ENCODE measurements at places on chromosomes 12 and 14.

DNA sequence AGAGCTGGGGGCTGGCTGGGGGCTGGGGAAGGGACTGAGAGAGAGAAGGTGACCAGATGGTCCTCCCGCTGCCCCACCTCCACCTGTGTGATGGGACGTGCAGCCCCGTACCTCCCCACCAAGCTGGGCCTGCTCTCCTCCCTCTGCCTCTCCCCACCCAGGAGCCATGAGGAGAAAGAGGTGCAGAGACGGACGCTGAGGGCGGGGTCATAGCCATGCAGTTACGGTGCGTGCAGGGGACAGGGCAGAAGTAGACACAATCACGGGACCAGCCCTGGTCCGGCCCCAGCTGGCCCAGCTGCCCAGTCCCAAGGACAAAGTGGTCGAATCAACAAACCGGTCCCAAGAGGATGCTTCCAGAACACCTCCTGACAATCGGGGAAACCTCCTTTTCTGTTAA lies 33.2 kb downstream of the RFLNA start:
- DNase-seq = no peak

- DNase-seq = no peak
Measured at GRCh38 chr12:113273053-113273725, 51.9 kb downstream of the TPCN1 start.

- no peak for DNase-seq
Measured at GRCh38 chr14:61877035-61877390, 114.8 kb downstream of the SNAPC1 start.

DNA sequence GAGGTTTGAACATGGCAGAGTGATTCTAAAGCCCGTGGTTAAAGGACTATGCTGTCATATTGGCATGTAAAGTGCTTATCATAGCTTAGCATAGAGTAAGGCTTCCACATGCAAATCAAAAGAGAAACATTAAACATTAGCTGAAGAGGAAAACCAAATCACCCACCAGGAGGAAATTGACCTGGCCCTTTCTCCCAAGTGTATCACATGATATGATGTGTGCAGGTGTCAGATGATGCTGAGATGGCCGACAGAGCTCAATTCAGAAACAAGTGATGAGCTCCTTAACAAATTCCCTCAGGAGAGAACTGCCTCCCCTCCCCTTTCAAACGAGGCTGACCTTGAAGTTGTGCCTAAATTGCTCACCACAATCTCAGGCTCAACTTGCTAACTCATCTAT lies 217.1 kb upstream of the BTG1 start:
- DNase-seq = peak; percentile 28

- DNase-seq = no peak
Measured at GRCh38 chr12:23008623-23009022, 383.7 kb downstream of the ETNK1 start.

DNA sequence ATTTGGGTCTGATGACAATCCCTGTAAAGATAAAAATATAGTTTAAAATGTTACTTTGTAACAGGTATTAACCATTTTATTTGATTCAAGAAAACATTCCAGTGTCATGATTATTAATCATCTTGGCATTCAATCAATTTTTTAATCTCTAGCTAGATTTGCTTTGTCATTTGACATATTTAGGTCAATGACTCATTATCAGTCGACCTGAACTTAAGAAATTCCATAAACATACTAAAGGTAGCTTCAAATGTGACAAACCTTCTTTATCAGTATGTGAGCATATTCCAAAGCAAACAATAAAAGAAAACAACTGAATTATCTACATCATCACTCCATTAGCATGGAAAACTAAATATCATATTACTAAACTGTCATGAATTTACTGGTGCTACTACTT lies 50.8 kb upstream of the CDKL1 start:
- DNase-seq = no peak

All from stimulated activated CD8-positive, alpha-beta memory T cell treated with anti-CD3 and anti-CD28 coated beads, Interleukin-4, amount 100 ng/mL, for 48 hours (primary cell).